ENCODE measurements at places on chromosomes 3 and 15.

DNA sequence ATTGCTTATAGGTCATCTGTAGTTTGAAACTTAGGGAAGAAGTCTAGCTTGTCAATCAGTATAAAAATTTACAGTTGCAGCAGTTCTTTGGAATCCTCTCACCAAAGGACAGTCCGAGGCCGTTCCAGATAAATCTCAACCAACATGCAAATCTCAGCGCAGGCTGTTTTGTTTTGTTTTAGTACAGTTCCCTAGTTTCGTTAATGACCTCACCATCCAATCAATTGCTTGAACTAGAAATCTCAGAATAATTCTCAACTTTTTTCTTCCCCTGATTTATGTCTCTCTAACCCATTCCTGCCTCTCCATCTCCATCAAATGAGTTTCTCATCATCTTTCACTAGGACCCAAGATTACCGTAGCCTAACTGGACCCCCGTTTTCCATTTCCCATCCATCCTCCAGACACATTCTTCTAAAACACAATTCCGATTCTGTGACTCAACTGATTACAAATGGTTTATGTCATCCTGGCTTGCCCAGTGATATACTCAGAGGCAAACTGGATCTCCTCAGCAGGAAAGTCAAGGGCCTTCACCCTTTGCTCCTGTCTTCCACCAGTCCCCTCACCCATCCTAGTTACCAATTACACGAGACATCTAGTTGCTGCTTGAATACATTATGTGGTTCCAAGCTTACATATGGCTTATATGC, 1.3 kb downstream of the SMCO1 start:
- no peak for DNase-seq

GRCh38 chr3:177569875-177570657, 372.8 kb upstream of the TBL1XR1 start:
- DNase-seq, result no peak

- peak; percentile 73 for DNase-seq
These were observed 15.0 kb downstream of the PTH1R start for GRCh38 chr3:46892285-46893145.

DNA sequence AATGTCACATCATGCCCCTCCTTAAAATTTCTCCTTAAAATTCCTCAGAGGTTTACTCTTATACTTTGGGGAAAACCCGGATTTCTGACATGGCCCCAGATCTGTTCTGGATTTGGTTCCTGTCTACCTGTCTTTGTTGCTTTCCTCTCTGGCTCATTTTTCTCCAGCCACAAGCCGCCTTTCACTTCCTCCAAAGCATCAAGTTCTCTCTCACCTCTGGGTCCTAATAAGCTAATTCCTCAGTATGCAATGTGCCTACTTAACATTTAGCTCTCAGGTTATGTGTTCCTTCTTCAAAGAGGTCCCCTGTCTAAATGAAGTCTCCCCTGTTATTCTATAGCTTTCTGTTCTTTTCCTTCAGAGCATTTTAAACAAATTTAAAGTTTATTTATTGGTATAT, 16.1 kb downstream of the HMG20A start:
- DNase-seq, result no peak

GRCh38 chr3:177816667-177817208, 619.5 kb upstream of the TBL1XR1 start:
- no peak for DNase-seq

GRCh38 chr15:72751751-72752455, 31.7 kb downstream of the ADPGK start:
- no peak for DNase-seq

DNA sequence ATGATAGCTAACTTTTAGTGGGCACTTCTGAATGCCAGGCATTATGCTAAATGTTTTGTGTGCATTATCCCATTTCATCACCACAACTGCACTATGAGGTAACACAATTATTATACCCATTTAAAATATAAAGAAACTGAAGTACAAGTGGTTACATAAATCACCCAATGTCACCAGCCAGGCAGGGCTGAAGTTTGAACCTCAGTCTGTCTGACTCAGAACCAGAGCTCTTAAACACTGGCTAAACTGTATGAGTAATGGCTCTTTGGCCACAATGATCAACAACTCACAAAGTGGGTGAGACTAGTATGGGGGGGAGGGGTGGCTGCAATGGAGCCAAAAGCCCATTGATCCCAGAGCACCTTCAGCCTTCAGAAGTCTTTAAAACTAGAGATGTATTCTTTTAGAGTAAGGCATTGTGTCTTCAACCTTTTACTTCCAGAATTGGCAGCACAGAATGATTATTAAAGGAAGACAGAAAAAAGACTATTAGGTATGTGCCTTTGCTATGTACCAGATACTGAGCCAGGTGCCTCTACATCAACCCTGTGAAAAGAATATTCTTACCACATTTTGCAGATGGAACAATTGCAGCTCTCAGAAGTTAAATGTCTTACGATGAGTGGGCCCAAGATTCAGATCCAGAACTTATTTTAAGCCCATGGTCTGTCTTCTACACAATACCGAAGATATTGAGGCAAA, 166.9 kb downstream of the UACA start:
- DNase-seq, result no peak

DNA sequence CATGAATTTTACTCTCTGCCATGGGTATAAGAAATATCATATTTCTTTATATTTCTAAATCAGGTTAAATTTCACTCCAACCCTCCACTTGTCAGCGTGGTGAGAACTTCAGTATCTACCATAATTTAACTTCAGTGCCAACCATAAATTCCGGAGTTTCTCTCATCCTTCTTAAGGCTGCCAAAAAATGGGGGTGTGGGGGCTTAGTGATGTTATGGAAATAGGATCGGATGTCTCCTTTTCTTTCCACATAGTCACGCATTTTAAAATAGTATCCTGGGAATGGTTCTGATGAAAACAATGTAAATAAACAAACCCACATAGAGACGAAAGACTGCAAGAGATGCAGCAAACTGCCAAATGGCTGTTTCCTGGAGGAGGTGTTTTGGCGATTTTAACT, 12.9 kb upstream of the FAM3D start:
- DNase-seq, result no peak

DNA sequence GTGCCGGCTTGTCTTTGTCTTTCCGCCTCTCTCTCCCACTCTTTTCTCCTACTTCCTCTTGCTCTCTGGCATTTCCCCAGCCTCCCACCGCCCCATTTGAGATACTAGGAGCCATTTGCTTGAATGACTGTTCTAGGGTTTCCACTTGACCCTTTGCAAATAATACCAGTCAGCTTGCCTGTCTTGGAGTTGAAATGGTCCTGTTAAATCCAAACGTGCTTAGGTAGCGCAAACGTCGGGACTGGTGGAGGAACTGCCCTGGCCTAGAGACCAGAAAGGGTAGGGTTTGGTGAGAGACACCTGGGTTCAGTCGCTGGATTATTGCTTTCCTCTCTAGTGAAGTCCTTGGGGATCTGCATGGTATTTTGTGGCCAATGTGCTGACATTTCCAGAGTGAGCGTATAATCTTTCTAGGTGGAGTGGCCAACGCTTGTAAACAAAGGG, 10.6 kb downstream of the ZIC1 start:
- no peak for DNase-seq

DNA sequence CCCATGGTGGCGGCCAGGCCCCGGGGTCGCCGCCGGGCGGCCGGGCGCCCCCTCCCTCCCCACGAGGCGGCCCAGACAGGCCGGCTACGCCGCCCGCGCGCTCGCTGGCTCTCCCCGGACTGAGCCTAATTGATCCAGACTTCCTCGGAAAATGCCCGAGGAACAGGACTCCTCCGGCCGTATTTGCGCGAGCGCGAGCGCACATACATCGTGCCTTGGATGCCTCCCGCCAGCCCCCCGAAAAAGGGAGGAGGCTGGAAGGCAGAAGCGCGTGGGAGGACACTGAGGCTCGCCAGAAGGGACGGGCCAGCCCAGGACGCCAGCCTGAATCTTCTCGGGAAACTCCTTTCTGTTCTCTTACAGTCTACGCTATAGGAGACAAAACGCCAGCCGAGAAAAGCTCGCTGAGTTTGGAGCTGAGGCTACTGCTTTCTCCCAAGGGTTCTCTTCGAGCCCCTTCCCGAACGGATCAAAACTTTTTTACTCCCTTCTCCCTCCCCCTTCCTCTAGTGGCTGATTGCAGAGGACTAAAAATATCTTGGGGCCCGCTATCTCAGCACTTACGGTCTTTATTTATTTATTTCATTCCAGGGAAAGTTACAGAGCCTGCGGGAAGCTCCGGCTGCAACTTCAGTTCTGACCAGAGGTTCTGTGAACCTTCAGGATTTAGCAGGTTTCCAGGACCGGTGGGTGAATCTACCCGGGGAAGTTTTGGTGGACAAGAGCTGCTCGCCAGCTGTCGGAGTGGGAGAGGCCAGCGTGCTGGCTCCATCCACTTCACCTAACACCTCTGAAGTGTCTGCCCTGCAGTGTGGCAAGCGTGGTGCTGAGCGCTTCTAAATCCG, at the start of gene PDZRN3:
TSS of gene PDZRN3 (minus strand) at position 121 of the 845 bp plus-strand sequence.
- peak; percentile 32 for DNase-seq

GRCh38 chr3:183555541-183556081, at the start of gene KLHL6:
Gene KLHL6 (minus strand): TSS chr3:183555706. CDS start chr3:183555653, 53 bp downstream.
- no peak for DNase-seq

DNA sequence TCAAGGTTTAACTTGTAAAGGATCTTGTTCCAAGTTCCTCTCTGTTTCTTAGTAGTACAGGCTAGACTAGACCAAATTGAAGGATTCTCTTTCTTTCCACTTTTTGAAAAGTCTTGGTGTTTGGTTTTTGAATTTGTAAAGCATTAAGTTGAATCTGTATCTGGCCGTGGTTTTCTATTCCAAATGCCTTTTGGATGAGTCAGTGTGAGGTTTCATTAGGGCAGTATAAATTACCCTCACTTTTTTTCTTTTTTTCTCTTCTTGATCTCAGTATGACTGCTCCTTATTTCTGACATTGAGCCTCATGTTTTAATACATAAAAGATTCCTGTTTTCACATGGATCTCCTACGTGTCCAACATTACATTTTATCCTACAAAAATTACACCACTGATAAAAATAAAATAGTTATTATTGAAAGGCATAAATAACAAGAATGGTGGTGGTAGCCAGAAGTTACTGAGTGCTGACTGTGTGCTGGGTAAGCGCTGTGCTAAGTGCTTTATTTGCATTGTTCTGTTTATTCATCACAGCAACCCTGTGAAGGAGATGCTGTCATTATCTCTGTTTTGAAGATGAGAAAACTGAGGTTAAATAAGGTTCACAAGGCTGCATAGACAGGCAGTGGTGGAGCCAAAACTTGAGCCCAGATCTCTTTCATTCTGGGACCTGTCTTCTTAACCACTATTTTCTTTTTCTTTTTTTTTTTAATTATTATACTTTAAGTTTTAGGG, 48.3 kb downstream of the MITF start:
- DNase-seq, result no peak

GRCh38 chr3:56966104-56966503, 94.4 kb upstream of the SPATA12 start:
- no peak for DNase-seq

- DNase-seq, result no peak
These were observed 575.7 kb upstream of the ZNF717 start for GRCh38 chr3:76361010-76361409.

DNA sequence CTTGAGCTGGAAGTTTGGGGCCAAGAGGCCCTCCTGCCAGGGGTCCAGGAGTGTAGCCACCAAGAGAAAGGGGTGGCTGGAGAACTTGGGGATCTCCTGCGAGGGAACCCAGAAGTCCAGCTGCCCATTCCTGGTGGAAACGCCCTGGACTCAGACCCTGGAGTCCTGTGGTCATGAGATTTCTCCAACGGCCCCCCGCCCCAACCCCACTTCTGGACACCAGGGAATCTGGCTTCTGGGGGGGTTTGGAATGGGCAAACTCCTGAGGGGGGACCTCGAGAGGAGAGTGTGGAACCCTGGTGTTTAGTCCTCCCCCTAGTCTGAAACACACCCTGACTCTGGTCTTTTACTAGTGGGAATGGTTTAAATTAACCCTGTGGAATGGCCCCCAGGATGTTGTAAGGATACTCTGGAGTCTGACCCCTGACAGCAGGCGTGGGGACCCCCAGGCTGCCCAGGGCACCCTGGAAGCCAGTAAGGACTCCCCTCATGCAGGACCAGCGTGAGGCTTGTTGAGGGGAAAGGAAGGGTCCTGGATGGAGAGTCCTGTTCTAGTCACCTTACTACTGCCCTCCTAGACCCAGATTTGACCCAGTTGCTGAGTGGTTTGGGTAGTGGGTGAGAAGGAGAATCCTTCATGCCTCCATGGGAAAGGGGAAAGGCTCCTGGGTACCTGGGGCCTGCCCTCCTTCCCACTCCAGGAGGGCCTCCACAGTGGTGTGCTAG, 540 bp downstream of the KLHDC8B start:
- DNase-seq, result no peak

DNA sequence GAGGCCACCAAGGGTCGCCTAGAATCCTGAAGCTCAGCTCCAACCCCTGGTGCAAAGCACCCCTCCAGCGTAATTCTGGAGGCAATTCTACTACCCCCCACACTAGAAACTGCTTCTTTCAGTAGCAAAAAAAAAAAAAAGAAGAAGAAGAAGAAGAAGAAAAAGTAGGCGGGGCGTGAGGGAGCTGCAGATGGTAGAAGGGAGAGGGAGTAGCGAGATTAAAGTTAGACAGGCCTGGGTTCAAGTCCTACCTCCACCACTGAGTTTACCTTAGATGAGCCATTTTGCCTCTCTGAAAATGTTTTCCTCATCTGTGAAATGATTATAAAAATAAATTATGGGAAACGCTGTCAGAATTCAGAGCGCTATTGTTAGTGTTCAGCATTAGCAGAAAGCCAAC, 913 bp downstream of the FAM174B start:
- DNase-seq, result no peak
